Activated CD4-positive, alpha-beta T cell treated with anti-CD3 and anti-CD28 coated beads, Interleukin-2, amount 50 U/mL, for 24 hours (primary cell): ENCODE measurements at places on chromosomes 12 and 14.
A peak's percentile ranks its signal among the peaks of the same experiment; 100 is the strongest.

DNA sequence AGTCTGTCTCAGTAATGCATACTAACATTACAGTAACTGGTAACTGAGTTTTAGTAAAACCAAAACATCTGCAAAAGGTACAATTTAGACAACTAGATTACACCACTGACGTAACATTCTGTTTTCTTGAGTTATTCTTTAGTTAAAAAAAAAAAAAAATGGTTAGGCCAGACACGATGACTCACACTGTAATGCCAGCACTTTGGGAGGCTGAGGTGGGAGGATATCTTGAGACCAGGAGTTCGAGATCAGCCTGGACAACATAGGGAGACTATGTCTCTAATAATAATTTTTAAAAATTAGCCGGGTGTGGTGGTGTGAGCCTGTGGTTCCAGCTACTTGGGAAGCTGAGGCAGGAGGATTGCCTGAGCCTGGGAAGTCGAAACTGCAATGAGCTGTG lies 34.1 kb downstream of the AP5M1 start:
- DNase-seq = no peak

DNA sequence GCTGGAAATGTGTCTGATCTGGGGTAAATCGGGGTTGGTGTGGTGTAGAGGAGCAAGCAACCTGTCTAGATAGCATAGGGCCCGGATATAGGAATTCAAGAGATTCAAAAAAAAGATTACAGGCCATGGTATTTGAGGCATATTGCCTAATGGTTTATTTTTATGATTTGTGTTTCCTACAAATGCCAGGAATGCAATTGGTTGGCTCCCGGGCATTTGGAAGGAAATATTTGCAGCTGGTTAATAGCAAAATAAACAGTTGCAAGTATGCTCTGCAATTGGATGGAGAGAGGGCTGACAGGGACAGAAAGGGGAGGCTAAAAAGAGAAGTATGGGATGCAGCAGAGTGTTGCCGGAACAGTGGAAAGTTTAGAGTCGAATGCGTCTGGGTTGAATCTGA lies 315.6 kb upstream of the ATP2B1 start:
- DNase-seq = no peak

DNA sequence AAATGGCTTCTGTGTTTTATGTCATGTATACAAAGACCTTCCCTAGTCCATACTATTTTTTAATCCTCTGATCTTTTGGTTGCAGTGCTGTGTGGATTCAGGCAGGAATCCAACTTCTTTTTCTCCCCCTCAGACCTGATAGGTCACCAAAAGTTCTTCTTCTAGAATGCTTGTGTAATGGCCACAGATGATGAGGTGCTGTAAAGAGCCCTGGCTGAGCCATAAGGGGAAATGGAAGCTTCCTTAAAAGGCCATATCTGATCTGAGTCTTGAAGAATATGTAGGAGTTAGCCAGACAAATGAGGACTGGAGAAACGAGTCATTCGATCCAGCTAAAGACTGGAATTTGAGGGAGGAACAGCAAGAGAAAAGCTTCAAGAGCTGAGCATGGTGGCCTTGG lies 353.9 kb downstream of the PCNX1 start:
- DNase-seq = no peak

- peak; percentile 35 for DNase-seq
Measured at GRCh38 chr12:9364224-9365176, 156.3 kb upstream of the PZP start.

DNA sequence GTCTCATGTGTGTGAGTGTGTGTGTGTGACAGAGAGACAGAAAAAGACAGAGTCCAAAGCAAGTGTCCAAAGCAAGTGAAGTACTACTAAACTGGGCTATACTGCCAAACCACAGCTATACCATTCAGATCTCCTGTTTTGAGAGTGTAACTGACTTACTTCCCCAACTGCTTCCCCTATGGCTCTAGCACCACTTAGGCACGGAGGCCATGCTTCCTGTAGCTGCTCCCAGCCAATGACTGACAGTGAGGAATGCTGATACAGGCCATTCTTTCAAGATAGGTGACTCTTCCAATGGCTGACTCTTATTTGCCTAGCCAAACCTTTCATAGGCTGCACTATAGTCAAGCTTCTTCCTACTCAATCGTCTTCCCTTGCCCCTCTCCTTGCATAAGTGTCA lies 393.2 kb downstream of the BCAT1 start:
- no peak for DNase-seq

GRCh38 chr12:26744697-26745440 lies 88.1 kb downstream of the ITPR2 start:
- DNase-seq = no peak

GRCh38 chr14:71555654-71556559 lies 376.3 kb upstream of the RGS6 start:
- peak; percentile 72 for DNase-seq

GRCh38 chr12:90274407-90274806 lies 565.8 kb upstream of the ATP2B1 start:
- no peak for DNase-seq

DNA sequence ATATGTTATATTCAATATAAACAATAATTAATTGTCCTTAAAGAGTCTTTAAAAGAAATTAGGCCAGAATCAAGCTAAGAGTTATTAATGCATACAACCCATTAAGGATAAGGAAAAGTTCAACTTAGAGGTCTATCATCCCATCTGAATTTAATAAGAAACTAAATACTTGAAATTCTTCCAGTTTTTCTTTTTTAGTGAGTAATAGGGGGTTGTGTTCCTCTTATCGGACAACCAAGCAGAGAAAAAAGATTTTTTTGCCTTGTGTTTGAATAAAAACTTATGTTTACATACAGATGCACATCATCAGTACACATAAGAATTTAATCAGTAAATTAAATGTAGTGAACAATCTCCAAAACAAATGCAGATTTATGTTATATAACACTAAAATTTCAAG lies 32.5 kb downstream of the PAWR start:
- DNase-seq = no peak

GRCh38 chr12:106342397-106343213 lies 14.9 kb upstream of the POLR3B start:
- DNase-seq = no peak

DNA sequence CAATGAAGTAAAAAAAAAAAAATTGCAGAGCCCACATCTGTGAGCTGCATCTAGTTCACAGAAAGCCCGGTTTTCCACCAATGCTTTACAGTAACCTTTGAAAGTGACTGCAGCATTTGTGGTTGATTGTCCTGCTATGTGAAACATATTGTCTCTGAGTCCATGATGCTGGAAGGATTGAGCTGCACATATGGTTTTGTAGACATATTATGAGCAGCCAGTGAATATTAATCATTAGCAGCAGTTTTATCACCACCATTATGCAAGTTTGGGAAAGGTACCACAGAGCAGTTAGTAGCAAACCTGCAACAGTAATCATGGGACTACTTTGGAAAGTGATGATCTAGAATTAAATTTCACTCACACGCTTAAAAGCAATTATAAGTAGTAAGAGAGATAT lies 151.5 kb upstream of the PRICKLE1 start:
- DNase-seq = no peak

- no peak for DNase-seq
Measured at GRCh38 chr12:128339631-128340030, 72.7 kb downstream of the TMEM132C start.

DNA sequence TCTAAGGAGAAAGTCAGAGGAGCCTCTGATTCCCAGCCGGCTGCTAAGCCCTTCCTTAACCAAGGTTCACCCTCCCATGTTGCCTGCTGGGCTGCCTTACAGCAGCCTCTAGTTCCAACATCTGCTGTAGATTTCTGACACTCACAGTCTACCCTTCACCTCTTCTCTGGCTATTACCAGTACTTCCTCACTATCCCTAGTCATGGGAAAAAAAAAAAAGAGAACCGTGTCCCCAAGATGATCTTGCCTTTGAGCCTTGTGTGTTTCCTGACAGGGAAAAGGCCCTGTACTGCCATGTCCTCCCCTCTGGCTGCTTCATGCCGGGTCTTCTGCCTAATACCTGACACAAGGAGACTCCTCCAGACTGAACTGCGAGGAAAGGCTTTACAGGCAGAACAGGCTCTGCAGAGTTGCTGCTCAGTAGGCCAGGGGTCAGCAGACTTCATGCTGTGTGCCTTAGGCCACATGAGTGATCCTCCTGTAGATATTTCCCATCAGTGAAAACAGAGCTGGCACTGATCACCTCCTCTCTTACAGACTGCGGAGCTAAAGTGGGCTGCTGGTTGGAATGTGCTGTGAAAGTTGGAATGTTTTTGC lies 46.8 kb downstream of the PRKCH start:
- no peak for DNase-seq

DNA sequence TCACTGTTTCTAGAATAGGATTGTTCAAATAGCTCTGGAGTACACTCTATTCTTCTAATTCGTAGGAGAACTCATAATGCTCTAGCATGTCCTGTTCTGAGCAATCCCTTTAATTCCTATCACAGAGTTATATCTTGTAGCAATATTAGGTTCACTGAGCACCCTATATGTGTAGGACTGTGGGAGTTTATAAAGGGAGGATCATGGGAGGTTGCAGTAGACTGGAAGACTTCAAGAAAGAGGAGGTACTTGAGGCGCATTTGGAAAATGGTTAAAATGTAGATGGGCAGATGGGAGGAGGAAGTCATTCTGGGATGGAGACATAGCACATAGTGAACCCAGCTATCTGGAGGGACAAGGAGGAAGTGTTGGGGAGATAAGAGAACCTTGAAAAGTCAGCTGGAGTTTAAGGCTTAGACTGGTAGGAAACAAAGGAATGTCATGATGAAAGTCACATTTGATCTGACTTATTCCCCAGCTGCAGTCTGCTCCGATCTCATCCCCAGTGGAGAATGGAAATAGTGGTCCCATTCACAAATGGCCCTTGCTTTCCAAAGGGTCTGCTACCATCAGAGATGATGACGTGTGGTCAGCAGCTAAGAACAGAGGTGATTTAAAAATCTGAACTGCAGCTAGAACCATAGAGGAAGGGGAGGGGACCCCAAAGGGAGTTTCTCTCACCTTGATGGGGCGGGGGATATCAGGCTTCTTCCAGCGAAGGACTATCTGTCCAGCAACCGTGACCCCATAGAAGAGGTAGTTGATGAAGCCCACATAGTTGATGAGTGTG lies 10.1 kb upstream of the CEBPE start:
- no peak for DNase-seq

DNA sequence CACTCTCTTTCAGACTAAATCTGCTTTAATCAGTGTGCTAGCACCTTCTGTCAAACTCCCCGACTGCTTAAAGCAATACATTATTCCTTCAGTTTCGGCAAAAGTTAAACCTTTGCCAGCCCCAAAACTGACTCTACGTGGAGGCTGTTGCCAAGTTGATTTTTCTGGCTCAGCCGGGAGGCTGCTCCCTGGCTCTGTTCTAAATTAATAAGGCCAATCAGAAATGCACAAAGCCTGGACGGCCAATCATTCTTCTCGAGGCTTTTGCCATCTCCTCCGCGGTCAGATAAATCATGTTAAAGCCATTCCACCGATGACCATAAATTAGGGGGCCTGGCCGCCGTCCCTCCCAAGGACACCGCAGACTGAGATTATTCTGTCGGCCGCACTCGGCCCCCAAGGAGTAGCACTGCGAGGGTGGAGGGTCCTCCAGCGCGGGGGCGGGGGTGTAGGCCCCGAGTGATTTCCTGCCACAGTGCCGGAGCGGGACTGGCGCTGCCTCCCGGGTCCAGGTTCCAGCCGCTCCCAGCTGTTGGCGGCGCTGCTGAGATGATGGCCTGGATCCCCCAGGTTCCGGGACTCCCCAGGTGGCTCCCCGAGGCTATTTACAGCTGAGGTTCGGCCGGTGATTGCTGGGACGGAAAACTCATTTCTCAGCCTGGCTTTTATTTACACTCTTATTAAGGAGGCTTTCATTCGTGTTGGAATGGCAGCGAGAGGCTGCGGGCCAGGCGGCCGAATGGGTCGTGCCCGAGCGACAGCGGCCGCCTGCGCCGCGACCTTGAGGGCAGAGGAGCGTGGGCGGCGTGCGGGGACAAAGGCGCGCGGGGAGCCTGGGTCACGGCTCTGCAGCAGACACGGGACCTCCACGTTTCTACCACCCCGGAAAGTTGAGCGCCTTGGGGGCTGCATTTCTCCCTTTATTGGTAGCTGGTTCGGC lies 165.1 kb downstream of the MON2 start:
- no peak for DNase-seq

GRCh38 chr12:113204804-113205203 lies 16.5 kb upstream of the TPCN1 start:
- no peak for DNase-seq

DNA sequence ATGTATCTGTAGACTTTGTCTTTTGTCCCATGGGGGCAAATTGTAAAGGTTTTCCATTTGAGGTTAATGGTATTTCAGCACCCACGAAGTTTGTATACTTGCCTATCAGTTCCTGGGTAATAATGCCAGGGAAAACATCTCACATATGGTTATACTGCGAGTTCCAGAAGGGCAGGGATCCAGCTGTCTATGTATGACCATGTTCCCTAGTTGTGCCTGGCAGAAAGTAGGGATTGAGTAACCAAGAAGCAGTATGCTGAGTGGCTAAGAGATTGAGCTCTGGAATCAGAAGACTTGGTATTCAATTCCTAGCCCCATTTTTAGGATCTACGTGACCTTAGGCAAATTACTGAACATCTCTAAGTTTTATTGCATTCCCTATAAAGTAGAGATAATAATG lies 173.2 kb upstream of the PWP1 start:
- DNase-seq = no peak
